Psoas muscle (tissue), 8 donors: ENCODE measurements at places on chromosomes 2 and 18.
A peak's percentile ranks its signal among the peaks of the same experiment; 100 is the strongest.

GRCh38 chr2:72109291-72109690 is 38.4 kb downstream of the CYP26B1 start:
- DNase-seq = no peak

- DNase-seq = no peak
Measured at GRCh38 chr2:214286011-214286410, 124.8 kb upstream of the VWC2L start.

GRCh38 chr18:22846697-22847096 is 86.4 kb upstream of the RBBP8 start:
- DNase-seq = no peak

DNA sequence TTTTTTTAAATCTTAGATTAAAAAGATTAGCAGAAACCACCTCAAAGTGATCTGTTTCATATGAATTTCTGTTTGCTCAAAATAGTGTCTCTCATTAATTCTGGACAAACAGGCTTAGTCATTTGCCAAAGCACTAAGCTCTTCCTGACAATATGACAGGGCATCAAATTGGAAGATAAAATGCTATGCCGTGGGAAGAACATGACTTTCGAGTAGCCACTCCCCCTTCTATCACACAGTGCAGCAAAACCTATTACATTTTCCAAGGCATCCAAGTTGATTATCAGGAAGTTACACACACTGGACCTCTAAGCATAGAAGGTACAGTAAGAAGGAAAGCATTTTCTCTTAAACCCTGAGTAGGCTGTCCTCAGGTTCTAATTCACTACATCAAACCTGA is 89.5 kb downstream of the STK39 start:
- no peak for DNase-seq

- no peak for DNase-seq
Measured at GRCh38 chr2:119668546-119668945, 10.5 kb upstream of the TMEM177 start.

- no peak for DNase-seq
Measured at GRCh38 chr2:188449971-188450370, 158.3 kb downstream of the GULP1 start.

GRCh38 chr2:112293636-112294401 is 18.4 kb downstream of the ZC3H6 start:
- no peak for DNase-seq

DNA sequence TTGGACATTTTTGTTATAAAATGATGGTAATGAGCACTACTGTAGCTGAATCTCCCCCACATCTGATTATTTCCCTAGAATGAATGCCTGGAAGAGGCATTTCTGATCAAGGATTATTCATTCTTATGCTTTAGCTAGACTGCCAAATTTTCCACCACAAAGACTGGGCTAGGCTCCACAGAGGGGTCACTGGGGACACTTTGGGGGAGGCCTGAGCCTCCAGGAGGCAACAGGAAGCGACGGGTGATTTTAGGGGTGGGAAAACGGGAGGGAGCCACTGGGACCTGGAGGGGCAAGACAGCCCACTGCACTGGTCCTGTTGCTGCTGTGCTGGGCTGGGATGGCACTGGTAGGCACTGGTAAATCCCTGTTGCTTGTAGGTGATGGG is 2.4 kb upstream of the ASB1 start:
- DNase-seq = no peak

DNA sequence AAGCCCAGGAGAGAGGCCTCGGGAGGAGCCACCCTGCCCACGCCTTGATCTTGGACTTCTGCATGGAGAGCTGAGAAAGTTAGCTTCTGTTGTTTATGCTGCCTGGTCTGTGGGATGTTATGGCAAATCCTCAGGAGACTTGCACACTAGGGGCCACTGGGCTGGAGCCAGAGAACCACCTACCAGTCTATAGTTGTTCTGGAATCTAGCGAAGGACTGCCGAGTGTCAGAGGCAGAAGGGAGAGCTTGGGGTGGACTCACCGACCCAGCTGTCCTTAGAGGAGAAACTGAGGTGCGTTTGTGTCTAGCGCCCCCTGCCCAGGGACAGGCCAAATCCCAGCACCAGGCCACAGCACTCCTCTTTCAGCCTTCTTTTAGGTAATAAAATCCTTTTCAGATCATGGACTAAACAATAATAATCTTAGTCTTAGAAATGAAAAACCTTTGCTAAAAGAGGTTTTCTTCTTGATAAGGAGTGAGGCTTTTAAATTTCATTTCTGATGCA is 398.7 kb upstream of the SALL3 start:
- DNase-seq = no peak

GRCh38 chr2:201857326-201857725 is 51.0 kb downstream of the CDK15 start:
- DNase-seq = no peak

DNA sequence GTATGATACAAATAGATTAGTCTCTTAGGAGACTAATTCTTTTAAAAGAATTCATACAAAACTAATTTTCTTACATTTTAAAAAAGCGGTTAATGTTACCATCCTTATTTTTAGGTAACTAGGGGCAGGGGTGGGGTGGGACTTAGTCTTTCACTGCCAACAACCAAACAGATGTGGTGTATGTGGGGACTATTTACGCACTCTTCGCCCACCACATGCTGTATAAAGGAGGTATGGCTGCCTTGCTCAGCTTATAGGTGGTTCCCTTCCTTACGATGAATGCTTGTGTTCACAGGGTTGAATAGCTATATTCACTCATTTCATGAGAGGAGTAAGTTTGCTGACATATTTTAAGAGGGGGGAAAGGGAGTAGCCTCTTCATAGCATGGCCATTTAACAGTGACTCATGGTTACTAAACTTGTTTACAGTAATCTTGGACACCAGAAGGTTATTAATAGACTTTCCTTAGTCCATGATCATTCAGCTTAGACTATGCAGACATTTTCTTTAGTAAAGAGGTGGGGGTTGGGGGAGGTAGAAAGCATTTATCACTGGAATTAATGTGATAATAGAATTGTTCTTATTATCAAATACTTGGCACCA is 61.8 kb downstream of the CAB39 start:
- no peak for DNase-seq

DNA sequence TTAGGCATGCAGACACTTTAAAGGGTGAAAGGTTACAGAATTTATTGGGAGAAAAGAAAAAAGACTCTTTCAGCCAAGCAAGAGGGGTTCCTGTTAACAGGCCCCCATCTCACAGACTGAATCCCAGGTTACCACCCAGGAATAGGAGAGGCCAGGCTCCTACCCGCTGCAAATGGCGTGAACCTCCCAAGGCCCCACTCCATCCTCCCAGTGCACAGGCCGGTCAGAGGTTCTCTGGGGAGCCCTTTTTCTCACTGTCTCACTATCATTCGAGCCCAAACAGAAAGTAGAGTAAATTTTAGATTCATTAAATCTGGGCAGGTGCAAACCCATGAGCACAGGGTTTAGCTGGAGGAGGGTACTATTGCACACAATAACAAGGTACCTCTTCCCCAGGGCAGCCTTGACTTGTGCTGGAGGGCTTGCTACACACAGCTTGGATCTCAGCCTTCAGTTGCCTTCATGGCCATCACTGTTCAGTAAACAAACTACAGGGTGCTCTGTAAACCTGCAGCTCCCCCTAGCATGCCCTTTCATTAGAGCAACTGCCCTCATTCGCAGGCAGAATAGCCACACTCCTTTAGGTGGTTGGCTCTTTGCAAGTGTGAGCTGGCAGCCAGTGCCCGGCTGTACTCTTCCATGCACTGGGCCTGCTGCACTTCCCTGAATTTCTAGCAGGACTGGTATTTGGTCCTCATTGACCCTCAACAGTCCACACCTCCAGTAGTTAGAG is 7.3 kb upstream of the PLEK start:
- DNase-seq = peak; percentile 24

DNA sequence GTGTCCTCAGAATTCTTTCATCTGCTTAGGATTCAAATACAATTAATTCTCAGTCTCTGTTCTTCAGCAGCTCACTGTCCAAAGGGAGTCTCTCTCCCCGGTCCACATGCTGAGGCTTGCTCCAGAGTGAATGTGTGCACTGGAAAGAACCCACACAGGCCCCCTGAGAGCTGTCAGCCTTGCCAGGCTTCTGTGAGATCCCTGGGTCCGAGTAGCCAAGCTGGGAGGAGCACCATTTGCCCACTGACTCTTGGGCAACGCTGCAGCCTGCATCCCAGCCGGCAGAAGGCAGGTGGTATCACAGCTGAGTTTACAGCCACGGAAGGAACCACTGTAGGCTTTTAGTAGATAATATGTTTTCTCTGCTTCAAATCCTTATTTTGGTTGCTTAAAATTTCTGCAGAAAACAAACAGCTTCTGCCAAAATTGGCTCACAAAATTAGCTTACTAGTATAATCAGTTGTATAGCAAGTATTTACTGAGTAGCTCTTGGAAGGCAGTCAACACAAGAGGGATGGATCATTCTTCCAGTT is 21.4 kb upstream of the LTBP1 start:
- DNase-seq = no peak

DNA sequence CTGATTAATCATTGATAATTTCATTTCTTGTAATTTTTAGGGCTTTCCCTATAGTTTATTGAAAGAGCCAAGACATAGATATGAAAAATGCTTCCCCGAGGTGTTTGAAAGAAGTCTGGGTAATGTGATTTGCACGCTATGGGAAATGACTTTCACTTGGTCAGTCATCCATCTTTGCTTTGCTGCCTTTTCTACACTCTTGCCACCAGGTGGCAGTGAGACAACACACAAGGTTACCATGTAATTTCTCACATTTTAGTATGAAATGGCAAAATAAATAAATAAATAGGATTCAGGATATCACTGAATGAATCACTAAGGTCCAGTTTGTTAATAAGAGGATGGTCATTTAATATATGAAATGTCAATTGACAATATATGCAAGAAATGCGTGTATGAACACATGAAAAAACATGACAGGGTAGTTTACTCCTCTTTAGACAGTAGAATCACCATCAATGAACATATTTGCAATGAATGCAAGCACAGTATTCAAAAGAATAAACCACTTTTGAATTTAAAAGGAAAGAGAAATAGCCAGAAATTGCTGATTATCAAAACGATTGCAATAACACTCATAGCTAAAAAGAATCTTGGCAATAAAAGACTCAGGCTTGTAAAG is 52.2 kb upstream of the KCNH7 start:
- DNase-seq = no peak

GRCh38 chr18:24736662-24737330 is 276.4 kb downstream of the HRH4 start:
- no peak for DNase-seq

DNA sequence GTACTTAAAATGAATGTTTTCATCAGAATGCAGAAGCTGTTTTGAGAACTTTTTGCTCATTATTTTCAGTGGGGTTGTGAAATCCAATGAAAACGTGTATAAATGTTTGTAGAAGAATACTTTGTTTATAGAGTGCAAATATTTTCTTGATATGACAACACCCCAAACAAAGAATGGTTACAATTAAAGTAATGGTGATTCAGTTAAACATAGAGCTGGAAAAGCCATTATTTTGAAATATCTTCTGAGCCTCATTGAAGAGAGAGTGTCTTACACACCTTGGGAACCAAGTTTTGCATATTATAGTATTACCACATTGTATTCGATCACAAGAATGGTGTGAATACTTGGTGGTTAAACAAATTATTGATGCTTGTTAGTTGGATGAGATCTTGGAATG is 48.7 kb downstream of the SPTBN1 start:
- DNase-seq = no peak

- no peak for DNase-seq
Measured at GRCh38 chr18:45930963-45931362, 36.2 kb downstream of the EPG5 start.

DNA sequence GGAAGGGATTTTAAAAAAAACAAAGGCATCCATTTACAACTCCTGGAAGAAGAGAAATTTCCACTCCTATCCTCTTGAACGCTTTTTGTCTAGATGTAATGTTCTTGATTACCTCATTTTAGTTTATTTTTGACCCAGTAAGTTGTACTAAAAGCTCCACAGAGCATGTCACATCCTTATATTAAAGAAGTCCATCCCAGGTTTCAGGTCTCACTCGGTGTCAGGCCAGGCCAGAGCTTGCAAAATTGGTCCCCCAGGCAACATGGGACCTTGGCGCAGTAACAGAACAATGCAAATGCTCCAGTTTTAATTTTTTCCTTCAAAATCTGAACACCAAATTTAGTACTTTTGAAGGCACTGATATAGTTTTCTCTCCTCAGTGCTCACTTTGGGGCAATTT is 218.4 kb upstream of the REV1 start:
- peak; percentile 27 for DNase-seq

DNA sequence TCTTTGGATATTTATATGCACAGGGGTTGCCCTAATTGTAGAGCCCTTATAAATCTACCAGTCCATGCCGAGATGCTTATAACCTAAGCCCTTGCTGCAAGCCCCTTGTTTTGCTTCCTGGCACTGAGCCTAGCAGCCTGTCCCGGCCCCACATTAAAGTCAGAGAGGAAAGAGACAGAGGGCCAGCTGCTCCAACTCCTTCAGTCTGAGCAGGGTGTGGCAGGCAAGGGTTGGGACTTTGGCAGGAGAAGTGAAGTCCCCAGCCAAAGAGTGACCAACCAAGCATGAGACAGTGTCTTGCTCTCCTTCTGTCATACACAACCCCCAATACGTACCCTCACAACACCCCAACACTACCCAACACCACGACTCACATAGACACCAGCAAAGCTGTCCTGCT is 54.7 kb upstream of the FZD7 start:
- DNase-seq = no peak

GRCh38 chr2:28101123-28101522 is 210.6 kb downstream of the BABAM2 start:
- no peak for DNase-seq

- DNase-seq = no peak
Measured at GRCh38 chr2:85181844-85182456, 48.8 kb downstream of the TCF7L1 start.

DNA sequence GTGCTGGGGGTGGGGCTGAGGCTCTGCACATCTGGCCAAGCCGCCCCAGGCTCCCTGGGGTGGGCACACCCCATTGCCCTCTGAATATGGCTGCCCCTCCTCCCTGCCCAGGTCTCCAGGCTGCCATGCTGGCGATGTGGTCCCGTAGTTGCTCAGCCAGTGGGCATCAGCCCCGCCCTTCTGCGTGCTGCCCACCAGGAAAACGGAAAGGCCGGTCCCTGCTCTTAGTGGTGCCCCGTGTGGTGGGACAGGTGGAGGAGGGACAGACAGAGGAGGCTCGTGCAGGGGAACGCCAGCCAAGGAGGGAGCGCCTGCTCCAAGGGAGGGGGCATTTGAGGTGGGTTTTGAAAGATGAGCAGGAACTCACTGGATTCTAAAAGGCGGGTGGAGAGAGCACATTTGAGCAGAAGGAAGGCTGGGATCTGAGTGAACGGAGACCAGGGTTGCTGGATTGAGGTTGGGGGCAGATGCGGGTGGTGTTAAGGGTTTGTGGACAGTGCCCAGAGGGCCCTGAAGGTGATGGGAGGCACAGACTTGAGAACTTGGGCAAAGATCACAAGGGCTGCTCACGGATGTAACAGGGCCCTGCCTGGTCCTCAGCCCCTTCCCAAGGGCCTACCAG is 6.7 kb upstream of the B3GNT7 start:
- no peak for DNase-seq

DNA sequence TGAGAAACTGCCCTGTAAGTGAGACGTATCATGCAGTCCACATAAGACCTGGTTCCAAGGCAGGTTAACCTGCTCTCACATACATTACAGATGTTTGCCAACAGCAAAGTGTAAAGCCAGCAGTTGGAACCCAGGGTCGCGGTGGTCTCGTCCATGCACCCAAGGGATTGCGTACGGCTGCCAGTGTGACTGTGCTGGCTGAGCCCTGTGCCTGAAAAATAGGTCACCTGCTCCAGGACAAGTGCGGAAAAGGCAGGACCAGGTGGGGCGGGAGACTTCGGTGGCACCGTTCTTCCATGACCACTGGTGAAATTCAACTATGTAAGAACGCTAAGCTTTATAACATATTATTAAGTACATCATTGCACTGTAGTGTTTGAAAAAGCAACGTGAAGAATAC is 110.5 kb downstream of the MBP start:
- DNase-seq = no peak
